ENCODE measurements at places on chromosomes 5 and 9. TPM values are rescaled to one million over a fixed set of nuclear protein-coding genes. Genes with fewer than 3 reads are reported as not detected.

- DNase-seq = no peak
Observed at GRCh38 chr5:124922255-124922975, 176.0 kb upstream of the ZNF608 start.

DNA sequence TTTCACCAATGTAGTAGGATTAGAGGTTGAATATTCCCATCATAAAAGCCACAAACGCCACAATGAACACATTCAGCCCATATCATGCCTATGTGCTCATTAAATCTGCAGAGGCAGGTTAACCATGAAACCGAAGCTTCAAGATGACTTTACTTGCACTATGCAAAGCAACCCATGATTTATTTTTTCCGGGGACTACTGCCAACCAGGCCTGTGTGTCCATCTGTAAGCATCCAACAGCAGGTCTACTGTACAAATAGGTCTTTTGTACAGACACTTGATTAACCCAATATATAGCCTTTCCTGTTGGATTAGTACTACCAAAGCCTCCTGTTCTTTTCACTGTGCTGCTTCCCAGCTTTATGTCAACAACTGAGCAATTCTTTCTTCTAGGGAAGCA is 104.9 kb upstream of the CDH10 start:
- DNase-seq = no peak

DNA sequence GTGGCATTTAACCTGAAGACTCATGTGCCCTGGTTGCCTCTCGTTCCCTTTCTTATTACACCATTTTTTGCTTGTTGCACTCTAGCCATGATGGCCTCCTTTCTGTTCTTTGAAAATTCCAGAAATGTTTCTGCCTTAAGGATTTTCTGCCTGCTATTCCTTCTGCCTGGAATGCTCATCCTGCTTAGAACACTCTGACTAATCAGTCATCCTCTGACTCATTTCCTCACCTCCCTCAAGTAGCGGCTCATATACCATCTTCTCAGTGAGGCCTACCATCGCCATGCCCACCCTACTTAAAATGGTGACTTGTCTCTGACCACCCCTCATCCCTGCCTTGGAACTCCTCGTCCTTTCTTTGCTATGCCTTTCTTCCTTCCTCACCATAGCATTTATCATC is 68.8 kb downstream of the KIF4B start:
- no peak for DNase-seq

GRCh38 chr9:131525643-131526565 is 5.2 kb downstream of the UCK1 start:
- no peak for DNase-seq

Gene PPIC
- total RNA-seq = 47.4 TPM

Gene LEAP2
- 0.23 TPM for total RNA-seq

Gene PLCXD3
- total RNA-seq = 2.1 TPM

All from esophagus muscularis mucosa (tissue), 4 donors.